Femur (tissue), 1 donor: ENCODE measurements at places on chromosomes 13 and 19.
A peak's percentile ranks its signal among the peaks of the same experiment; 100 is the strongest.

DNA sequence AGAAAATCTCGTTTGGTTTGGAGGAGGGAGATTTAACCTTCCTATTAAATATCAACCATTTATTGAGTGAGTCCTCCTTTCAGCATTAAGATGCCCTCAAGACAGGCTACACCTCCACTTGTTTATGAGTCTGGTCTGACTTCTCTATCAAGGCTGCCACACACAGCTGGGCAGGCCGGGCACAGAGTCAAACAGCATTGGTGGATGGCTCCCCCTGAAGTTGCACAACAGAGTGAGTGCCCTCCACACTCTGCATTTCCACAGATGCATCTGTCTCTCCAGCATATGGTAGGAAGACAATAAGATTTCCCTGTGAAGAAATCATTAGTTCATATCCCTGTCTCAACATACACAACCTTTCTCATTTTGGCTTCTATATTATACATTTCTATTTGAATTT is 31.4 kb downstream of the PHF11 start:
- DNase-seq: no peak

DNA sequence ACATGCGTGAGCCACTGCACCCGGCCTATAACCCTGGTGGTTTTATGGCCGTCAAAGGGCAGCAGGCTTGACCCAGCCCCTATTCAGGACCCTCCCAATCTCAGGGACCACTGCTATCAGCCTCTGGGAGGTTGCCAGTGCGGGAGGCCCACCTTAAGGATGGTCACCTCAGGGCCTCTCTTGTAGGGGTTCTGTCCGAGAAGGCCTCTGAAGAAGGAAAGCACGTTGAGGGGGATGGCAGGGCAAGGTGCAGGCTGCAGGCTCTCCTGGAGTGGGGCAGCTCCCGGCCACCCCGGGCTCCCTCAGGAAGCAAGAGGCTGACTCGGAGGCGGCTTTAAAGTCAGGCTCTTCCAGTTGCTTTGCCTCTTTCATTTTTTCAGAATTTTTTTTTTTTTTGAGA is 6.0 kb upstream of the GRTP1 start:
- DNase-seq: no peak

- no peak for DNase-seq
Measured at GRCh38 chr13:102440259-102440936, 38.5 kb upstream of the FGF14 start.

DNA sequence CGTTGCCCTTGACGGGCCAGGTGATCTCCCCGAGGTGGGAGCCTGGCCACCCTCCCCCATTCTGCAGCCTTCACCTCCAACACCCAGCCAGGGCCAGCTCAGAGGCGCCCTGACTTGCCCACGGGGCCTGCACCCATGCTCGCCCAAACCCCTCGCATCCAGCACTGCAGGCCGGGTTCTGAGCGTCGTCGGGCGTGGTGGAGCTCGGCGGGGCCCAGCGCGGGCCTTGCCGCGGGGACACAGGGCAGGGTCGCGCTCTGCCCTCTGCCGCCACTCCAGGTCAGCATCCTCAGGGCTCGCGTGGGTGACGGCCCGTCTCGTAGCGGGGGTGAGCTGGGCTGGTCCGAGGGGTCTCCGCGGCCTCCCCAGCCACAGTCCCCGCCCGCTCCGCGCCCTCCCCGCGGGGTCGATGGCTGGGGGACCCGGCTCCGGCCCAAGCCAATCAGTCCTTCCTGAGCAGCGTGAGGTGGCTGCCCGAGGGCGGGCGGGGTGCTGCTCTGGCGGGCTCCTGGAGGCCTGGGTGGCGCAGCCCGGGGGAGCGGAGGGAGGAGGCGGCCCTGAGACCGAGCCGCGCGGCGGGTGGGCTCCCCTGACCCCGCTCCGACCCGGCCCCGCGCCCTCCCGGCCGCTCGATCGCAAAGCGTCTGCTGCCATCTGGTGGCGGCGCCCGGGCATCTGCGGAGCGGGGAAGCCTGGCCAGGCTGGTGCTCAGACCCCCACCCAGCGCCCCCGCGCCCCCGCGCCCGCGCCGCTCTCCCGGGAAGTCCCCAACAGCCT is 61.4 kb downstream of the CCNE1 start:
- peak; percentile 65 for DNase-seq

DNA sequence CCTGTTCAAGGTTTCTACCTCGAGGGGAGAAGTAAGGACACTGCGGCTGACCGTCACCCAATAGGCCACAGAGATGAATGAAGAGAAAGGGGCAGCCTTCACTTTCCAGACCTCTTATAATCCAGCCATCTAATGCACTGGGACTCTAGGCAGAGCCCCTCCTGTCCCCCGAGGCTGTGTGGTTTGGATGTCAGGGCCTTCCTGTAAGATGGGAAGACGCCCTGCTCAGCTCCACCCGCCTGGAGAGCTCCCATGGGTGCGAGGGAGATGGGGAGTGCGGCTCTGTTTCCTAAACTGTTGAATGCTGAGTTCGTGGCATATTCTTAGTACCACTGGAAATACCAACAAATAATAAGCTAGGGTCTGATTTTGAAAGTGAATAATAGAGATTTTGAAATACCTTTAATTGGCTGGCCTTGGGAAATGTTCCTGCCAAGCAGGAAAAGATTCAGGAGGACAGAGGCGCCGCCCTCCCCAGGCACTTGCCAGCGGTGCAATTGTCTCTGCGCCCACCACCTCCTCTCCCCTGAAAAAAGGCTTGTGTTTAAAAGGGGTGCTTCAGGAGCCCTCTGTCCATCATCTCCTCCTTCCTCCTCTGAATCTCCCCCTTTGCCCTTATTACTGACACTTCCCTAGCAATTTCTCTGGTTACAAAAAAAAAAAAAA is 85.4 kb upstream of the GPR183 start:
- no peak for DNase-seq

GRCh38 chr19:33226550-33227241 is 1.0 kb upstream of the SLC7A10 start:
- no peak for DNase-seq

GRCh38 chr13:74251778-74252519 is 117.7 kb upstream of the KLF12 start:
- no peak for DNase-seq

DNA sequence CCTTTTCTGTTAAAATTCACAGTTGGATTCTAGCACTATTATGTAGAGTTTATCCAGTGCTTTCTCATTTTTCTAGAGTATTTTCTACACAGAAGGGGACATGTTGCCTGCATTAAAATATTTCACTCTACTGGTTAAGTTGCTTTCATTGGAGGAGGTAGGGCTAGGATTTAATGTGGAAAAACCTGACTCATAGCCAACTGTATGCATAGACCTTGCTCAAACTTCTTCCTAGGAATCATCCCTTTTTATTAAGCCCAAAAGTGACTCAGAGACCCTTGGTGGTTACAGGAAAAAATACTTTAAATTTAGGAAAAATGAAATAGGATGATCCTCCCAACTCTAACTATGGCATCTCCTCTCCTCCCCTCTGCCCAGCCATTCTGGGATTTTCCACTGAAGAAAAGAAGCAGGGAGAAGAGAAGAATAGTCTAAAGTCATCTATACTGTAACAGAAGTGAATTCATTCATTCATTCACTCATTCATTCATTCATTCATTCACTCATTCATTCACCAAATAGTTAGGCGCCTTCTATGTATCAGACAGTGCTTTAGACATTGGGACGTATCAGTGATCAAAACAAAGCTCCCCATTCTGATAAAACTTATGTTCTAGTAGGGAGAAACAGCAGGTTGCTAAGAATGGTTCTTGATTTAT is 109.0 kb upstream of the HTR2A start:
- no peak for DNase-seq

DNA sequence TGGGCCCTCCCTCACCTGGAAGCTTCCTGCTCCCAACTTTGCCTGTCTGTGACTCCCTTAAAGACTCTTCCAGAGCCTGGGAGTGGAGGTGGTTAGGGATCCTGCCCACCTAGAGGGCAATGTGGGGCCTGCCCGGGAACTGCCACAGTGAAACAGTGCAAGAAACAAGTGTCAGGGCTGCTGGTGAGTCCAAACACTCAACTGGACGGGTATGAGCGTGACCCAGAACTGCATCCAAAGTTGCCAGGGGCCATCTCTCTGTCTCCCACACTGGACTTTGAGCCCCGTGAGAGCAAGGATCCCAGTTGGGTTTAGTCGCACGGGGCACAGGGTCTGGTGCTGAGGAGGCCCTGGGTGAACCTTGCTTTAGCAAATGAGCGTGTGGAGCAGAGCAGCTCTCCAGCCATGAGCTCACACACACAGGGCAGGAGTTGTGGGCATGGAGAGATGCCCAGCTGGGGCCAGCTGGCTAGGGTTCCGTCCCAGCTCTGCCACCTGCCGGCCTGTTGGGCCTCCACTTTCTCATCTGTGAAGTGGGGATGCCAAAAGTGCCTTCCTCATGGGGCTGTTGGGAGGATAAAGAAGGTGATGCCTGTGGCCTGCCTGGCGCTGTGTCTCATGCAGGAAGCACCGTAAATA is 2.8 kb upstream of the NUMBL start:
- DNase-seq: no peak

DNA sequence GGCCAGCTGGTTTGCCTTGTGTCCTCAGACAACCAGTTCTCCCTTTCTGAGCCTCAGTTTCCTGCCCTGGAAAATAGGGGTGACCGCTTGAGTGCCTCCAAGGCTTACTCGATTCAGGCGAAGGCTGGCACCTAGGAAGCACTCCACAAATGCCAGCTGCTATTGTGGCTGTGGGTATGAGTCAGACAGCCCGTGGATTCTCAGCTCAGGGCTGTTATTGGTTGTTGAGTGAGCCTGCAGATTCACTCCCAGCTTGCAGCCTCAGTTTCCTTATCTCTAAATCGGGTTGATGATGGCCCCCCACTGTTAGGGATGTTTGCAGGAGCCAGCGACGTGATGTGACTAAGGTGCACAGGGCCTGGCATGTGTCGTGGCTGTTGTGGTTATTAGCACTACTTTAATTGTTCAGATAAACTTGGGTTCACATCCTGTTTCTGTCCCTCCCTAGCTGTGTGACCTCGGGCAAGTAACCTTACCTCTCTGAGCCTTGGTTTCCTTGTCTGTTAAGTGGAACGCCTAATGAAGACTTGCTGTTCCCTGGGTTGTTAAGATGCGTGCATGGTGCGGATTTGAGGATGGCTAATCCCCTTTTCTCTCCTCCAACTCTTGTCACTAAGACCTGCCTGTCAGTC is 2.4 kb downstream of the MARK4 start:
- no peak for DNase-seq

GRCh38 chr13:113843864-113844556 is 19.9 kb downstream of the GAS6 start:
- DNase-seq: no peak

GRCh38 chr13:106804991-106805390 is 237.1 kb upstream of the ARGLU1 start:
- no peak for DNase-seq

GRCh38 chr19:32233091-32233490 is 112.3 kb upstream of the ZNF507 start:
- no peak for DNase-seq

- no peak for DNase-seq
Measured at GRCh38 chr13:24709186-24709913, 29.1 kb downstream of the ATP12A start.

- DNase-seq: peak; percentile 70
Measured at GRCh38 chr19:10505583-10506229, 2.5 kb upstream of the KEAP1 start.

- peak; percentile 80 for DNase-seq
Measured at GRCh38 chr19:13962699-13963602, 10.6 kb downstream of the DCAF15 start.

DNA sequence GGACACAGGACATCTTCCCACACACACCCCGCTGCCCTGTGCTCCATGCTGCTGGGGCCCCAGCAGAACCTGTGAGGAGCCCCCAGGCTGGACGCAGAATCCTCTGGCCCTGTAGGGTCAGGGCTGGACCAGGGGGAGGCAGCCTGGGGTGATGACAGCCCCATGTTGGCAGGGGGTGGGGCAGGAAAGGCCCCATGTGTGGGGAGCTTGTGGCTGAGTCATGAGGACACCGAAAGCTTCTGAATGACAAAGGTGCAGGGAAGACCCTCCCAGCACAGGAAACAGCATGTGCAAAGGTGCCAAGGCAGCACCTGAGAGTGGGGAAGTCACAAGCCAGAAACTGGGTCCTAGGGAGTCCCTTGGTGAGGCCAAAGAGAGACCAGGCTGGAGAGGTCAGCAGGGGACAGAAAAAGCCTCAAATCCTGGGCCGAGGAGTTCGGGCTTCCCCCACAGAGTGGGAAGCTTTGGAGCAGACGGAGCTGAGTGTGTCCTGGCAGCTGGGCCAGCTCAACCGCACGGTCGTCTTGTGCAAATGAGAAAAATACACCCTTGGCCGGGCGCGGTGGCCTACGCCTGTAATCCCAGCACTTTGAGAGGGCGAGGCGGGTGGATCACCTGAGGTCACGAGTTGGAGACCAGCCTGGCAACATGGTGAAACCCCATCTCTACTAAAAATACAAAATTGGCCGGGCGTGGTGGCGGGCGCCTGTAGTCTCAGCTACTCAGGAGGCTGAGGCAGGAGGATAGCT is 17.5 kb downstream of the ATP8B3 start:
- DNase-seq: no peak

DNA sequence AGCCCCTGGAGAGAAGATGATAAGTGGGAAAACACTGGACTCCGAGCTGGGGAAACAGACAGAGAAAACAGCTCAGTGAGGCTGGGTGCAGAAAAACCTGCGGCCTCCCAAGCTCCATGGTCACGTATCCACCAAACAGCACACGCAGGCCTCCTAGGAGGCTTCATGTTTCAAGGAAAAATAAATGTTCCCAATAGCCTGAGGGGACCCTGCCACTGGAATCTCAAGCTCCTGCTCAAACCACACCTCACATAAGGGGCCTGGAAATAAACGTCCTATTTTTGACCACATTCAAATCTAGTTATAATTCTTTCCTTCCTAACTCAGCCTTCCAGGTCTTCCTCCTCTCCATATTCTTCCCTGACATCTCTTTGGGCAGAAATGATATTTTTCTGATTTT is 225.7 kb downstream of the ABCC4 start:
- no peak for DNase-seq

DNA sequence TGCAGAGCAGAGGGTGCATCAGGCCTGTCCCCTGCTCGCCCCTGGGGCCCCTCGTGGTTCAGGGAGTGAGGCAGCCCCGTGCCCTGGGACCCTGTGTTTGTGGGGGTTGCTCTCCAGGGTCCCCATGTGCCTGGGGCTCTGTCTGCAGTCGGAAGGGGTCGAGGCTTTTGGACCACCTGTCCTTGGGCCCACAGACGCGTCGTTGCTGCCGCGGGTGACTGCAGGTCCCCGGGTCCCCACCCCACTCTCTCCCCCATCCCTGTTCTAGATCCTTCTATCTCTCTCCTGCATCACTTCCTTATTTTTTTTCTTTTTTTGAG is 1.9 kb downstream of the PCSK4 start:
- peak; percentile 29 for DNase-seq

DNA sequence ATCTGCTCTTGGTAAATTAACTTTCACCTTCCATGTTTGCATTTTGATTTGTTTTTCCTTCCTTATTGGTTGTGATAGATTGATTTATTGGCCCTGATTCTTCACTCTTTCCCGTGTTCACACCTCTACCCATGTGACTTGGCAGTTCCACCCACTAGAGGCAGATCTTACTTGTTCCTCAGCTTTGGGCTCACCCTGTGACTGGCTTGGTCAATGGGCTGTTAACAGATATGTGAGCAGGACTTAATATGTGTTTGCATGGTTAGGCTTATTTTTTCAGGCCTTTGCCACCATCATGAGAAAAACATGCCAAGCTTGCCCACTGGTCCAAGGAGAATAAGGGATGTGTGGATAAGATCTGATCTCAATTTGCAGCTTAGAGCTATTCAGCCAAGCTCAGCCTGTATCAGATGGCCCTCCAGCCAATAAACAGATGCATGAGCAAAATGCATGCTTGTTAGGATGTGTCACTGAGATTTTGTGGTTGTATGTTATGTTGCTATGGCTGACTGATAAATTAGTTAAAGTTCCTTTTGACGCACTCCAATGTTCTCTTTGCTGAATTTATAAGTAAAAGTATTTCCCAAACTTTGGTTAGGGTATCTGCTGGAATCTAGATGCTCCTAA is 48.0 kb downstream of the RGCC start:
- DNase-seq: no peak

- DNase-seq: no peak
Measured at GRCh38 chr13:102999499-102999898, 66.7 kb downstream of the SLC10A2 start.
